Fibroblast of villous mesenchyme (primary cell): ENCODE measurements at places on chromosomes 7 and 10. TPM values are rescaled to one million over a fixed set of nuclear protein-coding genes. Genes with fewer than 3 reads are reported as not detected.

PRSS2 gene
- not detected in 2 replicates for total RNA-seq

EIF5AL1 gene
- 0.64 and 0.86 TPM in 2 replicates for total RNA-seq

OR2A1 gene
- under 0.01 TPM in 2 replicates for total RNA-seq

ASAH2B gene
- total RNA-seq = 4.2 and 6.5 TPM in 2 replicates

CFAP69 gene
- 1.6 and 2.6 TPM in 2 replicates for total RNA-seq

PPP1R3A gene
- total RNA-seq = under 0.01 TPM in 1 of 2 replicates, not detected in the other

C10orf143 gene
- total RNA-seq = under 0.01 and 1.3 TPM in 2 replicates

MMRN2 gene
- total RNA-seq = 0.86 and 2.3 TPM in 2 replicates

TUBB8 gene
- under 0.01 TPM in 1 of 2 replicates, not detected in the other for total RNA-seq

CALML5 gene
- not detected in 2 replicates for total RNA-seq

GRCh38 chr7:121027761-121028669 lies 39.5 kb downstream of the CPED1 start:
- DNase-seq = peak; percentile 54

GRCh38 chr10:69409968-69410367 lies 6.8 kb downstream of the TACR2 start:
- DNase-seq = no peak

GRCh38 chr7:64541438-64542359 lies 21.2 kb downstream of the ZNF680 start:
- peak; percentile 89 for DNase-seq

DNA sequence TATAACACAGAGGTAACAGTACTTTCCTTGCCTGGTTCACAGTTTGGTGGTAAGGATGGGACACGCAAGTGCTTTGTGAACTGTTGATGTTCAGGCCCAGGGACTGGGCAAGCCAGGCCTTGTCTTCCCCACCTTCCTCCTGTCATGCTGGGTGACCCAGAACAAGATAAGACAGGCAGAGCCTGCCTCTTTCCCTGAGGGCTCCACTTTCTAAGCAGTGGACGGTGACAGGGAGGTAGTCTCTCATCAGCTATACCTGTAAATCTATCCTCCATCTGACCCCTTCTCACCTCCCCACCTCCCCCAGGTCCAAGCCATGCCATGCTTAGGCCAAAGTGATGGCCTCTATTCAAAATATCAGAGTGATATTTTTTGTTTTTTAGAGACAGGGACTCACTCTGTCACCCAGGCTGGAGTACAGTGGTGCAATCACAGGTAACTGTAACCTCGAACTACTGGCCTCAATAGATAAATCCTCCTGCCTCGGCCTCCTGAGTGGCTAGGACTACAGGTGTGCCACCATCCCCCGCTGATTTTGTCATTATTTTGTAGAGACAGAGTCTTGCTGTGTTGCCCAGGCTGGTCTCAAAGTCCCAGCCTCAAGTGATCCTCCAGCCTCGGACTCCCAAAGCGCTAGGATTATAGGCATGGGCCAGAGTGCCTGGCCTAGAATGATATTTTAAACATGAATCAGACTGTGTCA lies 42.8 kb downstream of the PDLIM1 start:
- DNase-seq = no peak

DNA sequence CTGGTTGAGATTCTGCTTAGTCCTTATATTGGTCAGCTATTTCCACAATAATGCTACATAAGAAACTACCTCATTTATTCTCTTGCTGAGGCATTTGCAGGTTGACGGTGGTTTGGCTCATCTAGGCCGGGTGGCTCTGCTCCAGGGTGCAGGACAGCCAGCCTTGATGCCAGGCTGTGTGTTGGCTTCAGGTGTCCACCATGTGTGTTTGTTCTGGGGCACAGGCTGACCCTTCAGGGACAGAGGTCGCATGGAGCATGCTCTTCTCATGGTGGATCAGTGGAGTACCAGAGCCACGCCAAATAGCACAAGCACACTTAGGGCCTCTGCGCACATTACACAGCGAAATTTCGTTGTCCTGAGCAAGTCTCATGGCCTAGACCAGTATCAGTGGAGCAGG lies 249.9 kb downstream of the LRMDA start:
- DNase-seq = no peak

DNA sequence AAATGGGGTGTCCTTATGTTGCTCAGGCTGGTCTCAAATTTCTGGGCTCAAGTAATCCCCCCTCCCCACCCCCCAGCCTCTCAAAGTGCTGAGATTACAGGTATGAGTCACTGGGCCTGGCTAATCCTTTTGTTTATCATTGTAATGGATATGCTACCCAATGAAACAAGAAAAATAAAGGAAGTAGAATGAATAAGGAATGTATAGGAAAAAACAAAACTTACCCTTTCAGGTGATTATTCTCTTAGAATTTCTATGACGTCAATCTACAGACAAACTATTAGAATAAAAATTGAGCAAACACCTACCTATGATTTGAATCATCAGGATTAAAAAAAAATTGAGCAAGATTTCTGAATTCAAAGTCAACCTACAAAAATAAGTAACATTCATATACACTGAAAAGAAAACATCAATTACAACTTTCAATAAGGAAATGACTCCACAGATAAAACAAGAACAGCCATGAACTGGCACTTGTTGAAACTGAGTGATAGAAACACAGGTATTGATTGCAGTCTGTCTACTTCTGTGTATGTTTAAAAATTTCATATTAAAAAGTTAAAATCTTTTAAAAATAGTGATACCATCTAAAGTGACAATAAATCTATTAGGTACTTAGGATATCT lies 12.2 kb downstream of the ADAM12 start:
- DNase-seq = no peak

DNA sequence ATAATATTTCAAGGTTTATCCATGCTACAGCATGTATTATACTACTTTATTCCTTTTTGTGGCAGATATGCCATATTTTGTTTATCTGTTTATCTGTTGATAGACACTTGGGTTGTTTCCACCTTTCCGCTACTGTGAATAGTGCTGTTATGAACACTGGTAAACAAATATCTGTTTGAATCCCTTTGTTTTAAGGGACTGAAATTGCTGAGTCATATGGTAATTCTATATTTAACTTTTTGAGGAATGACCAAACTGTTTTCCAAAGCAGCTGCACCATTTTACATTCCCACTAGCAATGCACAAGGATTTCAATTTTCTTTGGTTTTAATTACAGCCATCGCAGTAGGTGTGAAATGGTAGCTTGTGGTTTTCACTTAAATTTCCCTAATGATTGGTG lies 3.4 kb downstream of the C10orf53 start:
- no peak for DNase-seq

DNA sequence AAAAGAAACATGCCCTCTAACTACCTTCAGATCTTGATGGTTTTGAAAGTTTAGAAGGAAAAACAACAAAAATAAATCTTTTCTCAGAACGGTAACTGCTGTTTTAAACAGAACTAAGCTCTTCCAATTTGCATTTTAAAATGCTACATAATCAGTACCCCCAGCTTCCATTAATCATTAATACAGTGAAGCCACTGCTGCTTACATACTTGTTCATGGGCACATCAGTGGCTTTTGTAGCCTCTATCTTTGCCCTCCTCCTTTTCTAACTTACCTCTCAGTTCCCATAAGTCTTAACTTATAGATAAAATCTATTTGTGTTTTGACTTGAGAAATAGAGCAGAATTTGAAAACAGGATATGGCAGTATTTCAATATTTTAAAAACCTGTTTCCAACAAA lies 109.1 kb downstream of the POLL start:
- no peak for DNase-seq

GRCh38 chr7:144565586-144565985 lies 162.1 kb upstream of the NOBOX start:
- no peak for DNase-seq

- DNase-seq = no peak
Observed at GRCh38 chr10:6055929-6056328, 6.2 kb downstream of the IL2RA start.

DNA sequence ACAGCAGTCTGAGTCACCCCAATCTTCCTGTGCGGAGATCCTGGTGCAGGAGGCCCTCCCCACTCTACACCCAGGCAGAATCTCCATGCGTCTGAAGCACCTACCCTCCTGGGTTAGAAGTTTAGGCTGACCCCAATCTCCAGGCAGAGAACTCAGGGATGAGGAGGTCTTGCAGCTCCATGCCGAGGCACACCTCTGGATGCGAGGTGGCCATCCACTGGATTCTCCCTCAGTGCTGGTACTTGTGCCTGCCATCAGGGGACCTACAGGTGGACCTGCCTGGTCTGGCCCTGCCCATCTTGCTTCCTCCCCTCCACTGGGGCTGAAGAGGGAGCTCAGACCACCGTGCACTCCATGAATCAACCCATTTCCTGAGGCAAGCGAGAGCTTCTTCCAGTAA lies 28.8 kb upstream of the AMPH start:
- no peak for DNase-seq

- no peak for DNase-seq
Observed at GRCh38 chr10:125392609-125393008, 232.2 kb upstream of the CTBP2 start.

- no peak for DNase-seq
Observed at GRCh38 chr10:43127442-43127841, 10.8 kb upstream of the CSGALNACT2 start.

GRCh38 chr10:126252884-126253610 lies 135.2 kb downstream of the ADAM12 start:
- DNase-seq = peak; percentile 99

GRCh38 chr10:103814626-103815370 lies 40.6 kb downstream of the SH3PXD2A start:
- peak; percentile 48 for DNase-seq

- DNase-seq = no peak
Observed at GRCh38 chr10:113540845-113541548, 11.9 kb upstream of the HABP2 start.

DNA sequence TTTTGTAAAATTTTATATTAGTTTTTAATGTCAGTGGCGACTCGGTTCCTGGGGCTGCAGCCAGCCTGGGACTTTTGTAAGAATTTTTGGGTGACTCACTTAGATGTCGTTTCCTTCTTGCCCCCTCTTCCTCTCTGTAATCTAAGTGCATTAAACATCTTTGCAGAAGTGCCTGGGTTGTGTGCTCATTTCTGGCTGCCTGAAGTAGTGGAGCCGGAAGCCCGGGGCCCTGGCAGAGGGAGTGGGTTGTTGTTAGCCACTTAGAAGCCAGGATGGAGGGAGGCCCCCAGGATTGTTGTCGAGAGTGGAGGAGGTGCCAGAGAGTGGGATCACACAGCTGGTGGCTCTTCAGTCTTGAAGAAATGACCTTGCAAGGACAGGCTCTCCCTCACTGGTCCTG lies 11.0 kb upstream of the TRIM8 start:
- DNase-seq = peak; percentile 70

DNA sequence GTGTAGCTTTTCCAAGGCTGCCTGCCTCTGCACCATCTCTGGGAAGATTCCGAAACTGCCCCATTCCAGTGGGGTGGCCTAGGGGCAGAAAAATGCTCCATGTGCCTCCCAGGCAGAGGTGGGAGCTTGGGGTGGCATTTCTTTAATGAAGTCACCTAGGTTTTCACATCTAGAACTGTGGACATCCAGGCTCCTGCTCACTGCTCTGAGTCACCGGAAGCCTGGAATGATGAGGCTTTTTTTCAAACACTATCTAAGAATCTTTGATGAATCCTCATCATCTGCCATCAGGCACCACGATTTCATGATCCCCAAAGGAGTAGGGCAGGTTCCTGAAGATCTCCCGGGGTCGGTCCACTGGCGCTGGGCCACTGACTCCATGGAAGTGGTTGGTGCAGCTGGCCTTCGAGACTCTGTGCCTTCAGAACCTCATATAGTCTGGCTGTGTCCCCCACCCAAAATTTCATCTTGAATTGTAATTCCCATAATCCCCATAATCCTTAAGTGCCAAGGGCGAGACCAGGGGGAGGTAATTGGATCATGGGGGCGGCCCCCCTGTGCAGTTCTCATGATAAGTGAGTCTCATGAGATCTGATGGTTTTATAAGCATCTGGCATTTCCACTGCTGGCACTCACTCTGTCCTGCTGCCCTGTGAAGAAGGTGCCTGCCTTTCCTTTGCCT lies 37.1 kb downstream of the MTURN start:
- DNase-seq = peak; percentile 11

GRCh38 chr10:102841827-102842345 lies 4.7 kb upstream of the CYP17A1 start:
- no peak for DNase-seq

- peak; percentile 86 for DNase-seq
Observed at GRCh38 chr7:47818796-47819606, 129.3 kb downstream of the PKD1L1 start.
